Activated CD8-positive, alpha-beta memory T cell treated with anti-CD3 and anti-CD28 coated beads for 4 hours (primary cell): ENCODE measurements at places on chromosomes 12 and 14.

- no peak for DNase-seq
Measured at GRCh38 chr12:81759190-81760051, at the start of gene PPFIA2. TSS of gene PPFIA2 (minus strand) at chr12:81759350.

GRCh38 chr12:113284751-113285150 is 50.2 kb downstream of the SLC8B1 start:
- DNase-seq = no peak

GRCh38 chr12:84738481-84738972 is 174.1 kb downstream of the SLC6A15 start:
- DNase-seq = no peak

DNA sequence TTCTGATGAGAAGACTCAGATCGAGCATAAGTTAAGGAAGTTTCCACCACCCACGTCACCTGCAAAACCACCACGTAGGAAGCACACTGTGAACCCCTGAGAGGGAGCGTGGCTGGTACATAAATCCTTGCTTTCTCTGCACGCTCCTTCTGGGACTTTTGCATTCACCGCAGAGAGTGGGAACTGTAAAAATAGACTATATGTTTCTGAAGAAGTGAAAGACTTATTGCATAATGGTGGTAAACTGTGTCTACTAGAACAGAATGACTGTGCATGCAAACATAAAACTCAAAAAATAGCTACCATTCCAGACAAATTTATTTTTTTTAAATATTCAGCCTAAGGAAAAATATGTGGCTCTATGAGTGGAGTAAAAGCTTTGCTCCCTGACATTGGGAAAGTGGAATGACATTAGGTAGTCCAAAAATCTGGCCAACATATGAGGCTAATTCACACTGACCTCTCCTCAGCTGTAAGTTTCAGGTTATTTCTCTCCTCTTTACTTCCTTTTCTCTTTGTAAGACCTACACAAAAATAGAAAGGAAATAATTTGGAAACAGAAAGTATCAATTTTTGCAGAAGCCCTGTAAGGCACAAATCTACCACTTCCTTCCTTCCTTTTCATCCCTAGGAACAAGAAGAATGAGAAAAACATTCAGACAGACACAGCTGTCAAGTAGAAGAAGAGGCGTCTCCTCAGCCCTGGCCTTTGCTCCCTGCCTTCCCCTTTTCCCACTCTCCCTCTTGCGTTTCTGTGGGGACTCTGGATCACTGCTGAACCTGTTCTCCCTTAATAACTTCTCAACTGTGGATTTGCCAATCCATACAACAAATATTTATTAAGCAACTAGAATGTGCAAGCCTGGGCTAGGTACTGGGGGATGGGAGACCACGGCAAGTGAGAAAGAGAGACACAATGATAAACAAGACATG is 264.3 kb upstream of the FOXN3 start:
- peak; percentile 41 for DNase-seq

DNA sequence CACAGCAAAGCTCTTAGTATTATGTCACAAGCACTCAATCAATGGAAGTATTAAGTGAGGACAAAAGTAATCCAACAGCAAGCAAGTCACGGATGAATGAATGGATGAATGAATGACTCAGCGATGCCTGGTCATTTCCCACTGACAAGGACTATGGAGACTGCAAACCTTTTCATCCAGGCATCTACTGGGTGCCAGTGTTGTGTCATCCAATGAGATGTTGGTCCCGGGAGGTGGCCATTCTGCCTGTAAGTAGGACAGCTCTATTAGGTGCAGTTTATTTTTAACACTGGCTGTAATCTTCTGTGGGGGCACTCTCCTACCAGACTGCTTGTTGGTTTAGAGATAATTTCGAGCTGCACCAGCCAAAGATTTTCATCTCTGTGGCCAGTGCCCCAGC is 39.4 kb downstream of the STAB2 start:
- no peak for DNase-seq
